ENCODE measurements at places on chromosomes 6 and 20. TPM values are rescaled to one million over a fixed set of nuclear protein-coding genes. Genes with fewer than 3 reads are reported as not detected.
A peak's percentile ranks its signal among the peaks of the same experiment; 100 is the strongest.

DNA sequence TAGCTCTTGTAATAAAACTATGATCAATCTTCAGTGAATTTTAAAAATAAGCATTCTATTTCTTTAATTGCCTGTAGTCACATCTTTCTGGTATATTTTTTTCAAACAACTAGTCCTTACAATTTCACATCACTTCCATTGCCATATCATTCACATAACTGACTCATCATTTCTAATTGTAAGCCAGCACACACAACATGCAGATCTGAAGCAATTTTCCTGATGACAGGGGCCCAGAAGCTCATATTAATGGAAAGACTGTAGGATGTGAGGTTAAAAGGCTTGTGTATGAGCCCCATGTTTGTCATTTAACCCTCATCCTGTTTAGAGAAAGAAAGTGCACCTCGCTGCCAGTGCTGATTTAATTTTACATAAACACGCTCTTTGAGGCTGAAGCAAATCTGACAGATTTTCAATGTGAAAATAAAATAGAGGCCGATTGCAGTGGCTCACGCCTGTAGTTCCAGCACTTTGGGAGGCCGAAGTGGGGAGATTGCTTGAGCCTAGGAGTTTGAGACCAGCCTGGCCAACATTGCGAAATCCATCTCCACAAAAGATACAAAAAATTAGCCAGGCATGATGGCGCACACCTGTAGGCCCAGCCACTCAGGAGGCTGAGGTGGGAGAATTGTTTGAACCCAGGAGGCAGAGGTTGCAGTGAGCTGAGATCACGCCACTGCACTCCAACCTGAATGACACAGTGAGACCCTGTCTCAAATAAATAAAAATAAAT lies 40.1 kb upstream of the LTV1 start:
- DNase-seq, result no peak

DNA sequence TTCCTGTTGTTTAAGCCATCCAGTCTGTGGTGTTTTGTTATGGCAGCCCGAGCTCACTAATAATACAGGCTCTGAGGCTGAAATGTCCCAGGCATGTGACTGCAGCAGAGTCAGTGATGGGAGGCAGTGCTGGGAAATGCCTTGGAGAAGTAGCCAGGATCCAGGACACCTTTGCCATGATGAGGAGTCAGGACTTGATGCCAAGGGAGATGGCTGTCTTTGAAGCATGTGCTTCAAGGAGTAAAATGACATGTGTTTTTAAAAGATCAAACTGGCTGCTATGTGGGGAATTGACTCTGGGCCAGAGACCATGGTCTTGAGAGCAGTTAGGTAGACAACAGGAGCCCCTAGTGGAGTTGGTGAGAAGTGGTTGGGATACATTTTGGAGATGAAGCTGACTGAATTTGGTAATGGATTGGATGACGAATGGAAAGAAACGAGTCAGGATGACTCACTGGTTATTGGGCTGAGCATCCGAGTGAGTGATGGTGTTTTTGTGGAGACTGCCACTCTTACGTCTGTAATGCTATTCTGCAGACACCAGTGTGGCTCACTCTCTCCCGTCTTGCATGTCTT lies 322.2 kb downstream of the PLCB1 start:
- no peak for DNase-seq

DNA sequence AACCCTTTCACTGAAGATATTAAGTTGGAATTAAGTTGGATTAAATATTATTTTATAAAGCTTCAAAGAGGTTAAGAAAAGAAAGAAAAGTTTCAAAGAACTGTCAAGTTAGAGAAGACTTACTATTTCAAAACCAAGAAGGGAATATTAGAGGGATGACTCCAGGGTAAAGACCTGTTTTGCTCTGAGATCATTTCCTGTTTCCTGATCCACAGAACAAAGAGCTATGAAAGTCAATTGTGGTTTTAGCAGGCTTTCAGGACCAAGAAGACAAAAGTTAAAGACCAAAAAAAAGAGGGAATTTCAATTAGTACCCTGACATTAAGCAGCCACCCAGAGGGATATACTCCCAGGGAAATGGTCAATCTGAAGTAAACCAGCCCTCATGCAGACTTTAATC lies 19.4 kb downstream of the ESF1 start:
- no peak for DNase-seq

The SPEF1 gene
- polyA plus RNA-seq, result not detected

The HFE gene
- 5.9 TPM for polyA plus RNA-seq

GRCh38 chr20:25355011-25355595 lies 35.5 kb downstream of the ABHD12 start:
- no peak for DNase-seq

- peak; percentile 57 for DNase-seq
These were observed at the start of gene MOXD1 for GRCh38 chr6:132400883-132401617. TSS of gene MOXD1 (minus strand) at chr6:132401475. CDS start at chr6:132401426, 49 bp downstream.

The COL20A1 gene
- polyA plus RNA-seq, result 6.2 TPM

The FAM83D gene
- 7.7 TPM for polyA plus RNA-seq
